ENCODE measurements at places on chromosomes 2 and 18.
A peak's percentile ranks its signal among the peaks of the same experiment; 100 is the strongest.

DNA sequence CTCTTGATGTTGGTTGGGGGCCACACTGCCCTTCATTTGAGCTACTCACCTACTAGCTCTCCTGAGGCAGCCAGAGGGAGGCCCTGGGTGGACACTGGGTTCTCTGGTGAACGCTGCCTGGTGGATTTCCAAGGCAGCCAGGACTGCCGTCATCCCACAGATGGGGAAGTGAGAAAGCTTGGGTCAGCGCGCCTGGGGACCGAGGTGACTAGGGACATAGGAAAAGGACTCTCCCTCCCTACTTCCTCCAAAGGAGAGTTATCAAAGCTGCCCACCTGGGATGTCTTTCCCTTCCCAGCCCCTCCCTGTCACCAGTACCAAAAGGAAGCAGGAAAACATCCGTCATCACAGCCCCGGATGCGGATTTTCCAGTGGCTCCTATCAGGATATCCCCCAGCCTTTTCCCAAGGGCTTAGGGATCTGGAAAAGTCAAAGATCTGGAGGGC lies 3.8 kb upstream of the SEMA4C start:
- no peak for DNase-seq

DNA sequence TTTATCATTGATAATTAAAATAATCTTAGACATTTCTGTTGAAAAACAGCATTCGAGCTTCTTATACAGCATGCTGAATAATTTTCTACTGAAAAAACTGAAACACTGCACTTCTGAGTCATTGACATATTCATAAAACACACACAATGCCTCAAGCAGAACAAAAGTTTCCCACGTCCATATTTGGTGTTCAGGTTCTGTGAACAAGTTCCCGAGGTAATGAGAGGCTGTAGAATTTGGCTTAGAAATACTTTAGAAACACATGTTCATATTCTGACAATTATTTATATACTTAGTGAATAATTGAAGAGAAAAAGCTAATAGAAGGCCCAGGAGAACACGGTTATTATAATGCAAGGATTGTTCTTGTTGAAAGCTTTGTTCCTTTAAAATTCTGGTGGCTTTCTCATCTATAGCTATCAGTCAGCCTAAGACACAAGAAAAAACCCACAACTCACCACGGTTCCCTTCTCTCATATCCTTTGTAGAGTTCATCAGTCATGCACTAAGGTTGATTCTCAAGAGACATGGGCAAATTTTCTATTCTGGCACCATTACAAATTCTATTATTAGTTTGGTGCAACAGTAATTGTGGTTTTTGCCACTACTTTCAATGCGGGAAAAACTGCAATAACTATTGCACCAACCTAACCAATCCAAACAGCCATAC lies 194.4 kb downstream of the TMX3 start:
- no peak for DNase-seq

GRCh38 chr2:10274376-10274775 lies 28.3 kb upstream of the HPCAL1 start:
- DNase-seq: no peak

GRCh38 chr18:21303445-21303844 lies 61.4 kb downstream of the GREB1L start:
- no peak for DNase-seq

- no peak for DNase-seq
Observed at GRCh38 chr2:108253106-108253505, 13.3 kb downstream of the SULT1C3 start.

GRCh38 chr2:173815772-173816171 lies 149.4 kb downstream of the SP3 start:
- DNase-seq: no peak

DNA sequence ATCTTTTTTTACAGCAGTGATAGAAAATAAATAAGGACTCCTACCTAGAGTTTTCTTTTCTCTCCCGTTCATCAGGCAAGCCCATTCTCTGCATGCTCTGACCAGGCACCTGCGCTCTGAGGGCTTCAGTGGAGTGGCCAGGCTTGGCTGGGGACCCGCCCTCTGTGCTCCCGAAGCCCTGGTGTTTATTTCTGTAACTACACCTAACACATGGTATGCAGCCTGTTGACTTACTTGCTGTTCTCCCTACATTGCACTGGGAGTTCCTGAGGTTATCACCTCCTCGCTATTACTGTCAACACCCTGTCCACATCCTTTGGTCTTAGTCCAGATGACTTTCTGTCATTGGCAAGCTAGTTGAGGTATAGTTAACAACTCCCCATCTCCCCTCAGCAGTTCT lies 317.7 kb downstream of the LPIN1 start:
- no peak for DNase-seq

DNA sequence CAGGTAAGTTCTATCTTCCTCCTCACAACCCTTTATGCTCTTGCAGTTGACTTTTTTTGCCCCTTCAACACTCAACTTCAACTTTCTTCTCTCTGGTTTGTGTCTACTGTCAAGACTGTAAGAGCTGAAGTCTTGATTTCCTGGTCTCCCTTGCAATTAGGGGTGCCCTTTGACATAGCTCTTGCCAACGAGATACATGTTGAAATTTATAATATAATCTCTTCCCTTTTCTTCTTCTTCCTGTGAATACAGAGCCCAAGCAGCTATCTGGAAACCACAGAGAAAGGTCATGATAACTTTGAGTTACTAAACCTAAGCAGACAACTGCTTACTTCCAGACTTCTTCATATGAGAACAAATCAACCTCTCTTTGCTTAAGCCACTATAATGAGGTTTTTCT lies 163.5 kb downstream of the MC4R start:
- DNase-seq: no peak

DNA sequence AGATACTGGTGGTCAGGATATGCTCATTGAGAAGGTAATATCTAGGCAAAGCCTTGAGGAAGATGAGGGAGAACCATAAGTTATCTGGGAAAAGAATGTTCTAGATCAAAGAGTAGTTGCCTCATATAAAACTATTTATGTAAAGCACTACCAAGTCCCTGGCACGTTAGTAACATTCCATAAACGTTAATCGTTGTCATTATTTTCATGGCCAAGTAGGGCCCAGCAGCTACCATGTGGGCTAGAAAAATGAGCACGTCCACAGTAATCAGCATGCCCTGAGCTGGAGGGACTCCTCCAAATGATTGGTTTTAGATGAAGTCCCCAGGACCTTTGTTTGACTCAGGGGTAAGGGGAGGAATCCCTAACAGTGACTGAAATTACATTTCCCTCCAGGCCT lies 32.7 kb upstream of the AFTPH start:
- no peak for DNase-seq

GRCh38 chr18:45084206-45084605 lies 403.5 kb downstream of the SETBP1 start:
- DNase-seq: no peak

GRCh38 chr2:164773635-164774034 lies 68.0 kb downstream of the COBLL1 start:
- DNase-seq: no peak

GRCh38 chr18:79545255-79545654 lies 134.3 kb upstream of the CTDP1 start:
- DNase-seq: no peak

DNA sequence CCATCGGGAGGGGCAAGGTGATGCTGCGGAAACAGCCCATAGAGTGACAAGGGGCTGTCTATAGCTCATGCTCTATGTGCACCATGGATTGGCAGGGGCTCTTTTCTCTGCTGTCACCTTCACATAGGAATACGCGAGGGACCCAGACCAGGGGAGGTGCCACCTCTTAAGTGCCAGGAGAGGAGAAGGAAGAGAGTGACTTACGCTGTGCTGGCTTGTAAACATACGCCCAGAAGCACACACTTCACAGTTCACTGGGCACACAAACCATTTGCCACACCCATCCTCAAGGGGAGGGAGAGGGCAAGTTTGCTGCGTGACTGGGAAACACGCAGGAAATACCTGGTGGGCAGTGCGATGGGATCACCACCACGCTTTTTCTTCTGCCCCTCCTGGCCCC lies 65.1 kb upstream of the GPR45 start:
- no peak for DNase-seq

DNA sequence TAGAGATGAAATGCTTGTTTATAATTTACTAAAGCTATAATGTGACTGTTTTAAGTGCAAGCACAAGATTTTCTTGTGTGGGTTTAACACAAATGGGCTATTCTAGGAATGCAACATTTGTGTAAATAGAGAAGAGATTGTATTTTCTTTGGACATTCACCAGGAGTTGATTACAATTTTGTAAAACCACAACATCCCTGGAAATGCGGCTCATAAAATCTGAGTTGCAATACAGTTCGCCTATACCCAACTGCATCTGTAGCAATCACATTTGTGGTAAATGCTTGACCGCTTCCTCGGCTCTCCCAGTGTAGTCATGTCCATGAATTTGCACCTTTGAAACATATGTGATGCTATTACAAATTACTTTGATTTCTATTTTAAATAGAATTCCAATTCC lies 348.7 kb upstream of the CDH20 start:
- DNase-seq: no peak

DNA sequence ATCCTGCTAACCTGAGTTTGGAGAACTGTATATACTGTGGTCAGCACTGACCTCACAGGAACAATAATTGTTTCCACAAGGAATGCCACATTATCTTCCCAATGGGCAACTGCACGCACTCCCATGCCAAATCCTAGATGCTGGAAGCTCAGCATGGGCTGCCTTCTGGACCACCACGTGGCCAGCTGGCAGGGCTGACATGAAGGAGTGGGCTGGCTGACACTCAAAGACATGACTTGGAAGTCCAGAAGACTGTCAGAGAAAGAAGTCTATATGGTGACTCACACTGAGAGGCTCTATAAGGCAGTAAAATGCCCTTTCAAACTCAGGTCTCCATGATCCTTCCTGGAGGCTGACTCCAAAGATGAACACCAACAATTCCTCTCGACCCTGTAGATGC lies 98.4 kb upstream of the RNF152 start:
- no peak for DNase-seq

DNA sequence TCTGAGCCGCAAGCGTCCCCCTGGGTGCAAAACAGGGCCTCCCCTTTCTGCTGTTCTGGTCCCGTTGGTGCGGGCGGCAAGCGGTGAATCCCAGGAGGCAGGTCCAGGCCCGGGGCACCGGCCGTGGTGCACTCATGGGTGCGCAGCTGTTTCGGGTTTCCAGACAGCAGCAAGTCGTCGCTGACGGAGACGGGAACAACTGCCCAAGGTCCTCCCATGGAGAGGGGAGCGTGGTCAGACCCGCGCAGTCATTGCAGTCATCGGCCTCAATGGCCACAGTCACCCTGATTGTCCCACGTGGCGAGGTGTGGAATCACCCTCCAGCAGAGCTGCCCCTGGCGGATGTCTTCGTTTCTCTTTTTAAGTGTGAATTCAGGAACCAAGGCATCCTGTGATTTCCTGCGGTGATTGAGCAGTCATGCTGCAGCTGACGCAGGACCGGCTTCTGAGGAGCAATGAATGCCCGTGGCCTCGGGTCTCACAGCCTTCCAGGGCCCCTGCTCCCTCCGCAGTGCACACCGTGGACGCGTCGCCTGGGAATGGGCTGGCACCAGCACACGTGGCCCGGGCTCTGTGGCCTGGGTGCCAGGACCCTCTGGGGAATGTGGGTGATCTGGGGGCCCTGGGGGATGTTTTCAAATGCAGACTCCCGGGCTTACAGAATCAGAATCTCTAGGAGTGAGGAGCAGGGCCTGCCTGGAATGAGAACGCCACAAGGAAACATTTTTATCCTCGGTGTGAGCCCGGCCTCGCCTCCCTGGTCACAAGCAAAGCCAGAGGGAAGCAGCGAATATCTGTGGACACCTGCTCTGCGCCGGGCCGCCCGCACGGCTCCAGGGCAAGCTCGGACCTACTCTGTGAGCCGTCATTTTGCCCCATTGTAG lies 244.2 kb upstream of the SALL3 start:
- no peak for DNase-seq

GRCh38 chr2:206084870-206085741 lies 868 bp downstream of the INO80D start:
- DNase-seq: peak; percentile 51

- DNase-seq: no peak
Observed at GRCh38 chr2:73036766-73037165, 34.7 kb downstream of the SFXN5 start.

DNA sequence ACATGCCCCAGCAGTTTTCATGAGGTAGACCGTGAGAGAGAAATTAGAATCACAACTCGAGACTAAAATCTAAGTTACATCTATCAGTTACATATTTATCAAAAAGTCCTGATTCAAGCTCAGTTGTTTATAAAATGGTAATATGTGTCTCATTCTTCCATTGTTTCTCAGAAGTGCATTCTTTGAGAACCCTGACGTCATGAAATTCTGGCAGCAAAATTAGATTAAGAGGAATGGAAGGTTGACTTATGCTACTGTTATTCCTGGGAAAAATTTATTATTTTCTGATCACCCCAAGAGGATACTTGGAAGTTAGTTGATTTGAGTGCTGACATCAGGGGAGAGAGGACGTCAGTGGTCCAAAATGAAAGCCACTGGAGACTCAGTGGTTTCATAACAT lies 1864.8 kb upstream of the LRRTM1 start:
- DNase-seq: no peak

DNA sequence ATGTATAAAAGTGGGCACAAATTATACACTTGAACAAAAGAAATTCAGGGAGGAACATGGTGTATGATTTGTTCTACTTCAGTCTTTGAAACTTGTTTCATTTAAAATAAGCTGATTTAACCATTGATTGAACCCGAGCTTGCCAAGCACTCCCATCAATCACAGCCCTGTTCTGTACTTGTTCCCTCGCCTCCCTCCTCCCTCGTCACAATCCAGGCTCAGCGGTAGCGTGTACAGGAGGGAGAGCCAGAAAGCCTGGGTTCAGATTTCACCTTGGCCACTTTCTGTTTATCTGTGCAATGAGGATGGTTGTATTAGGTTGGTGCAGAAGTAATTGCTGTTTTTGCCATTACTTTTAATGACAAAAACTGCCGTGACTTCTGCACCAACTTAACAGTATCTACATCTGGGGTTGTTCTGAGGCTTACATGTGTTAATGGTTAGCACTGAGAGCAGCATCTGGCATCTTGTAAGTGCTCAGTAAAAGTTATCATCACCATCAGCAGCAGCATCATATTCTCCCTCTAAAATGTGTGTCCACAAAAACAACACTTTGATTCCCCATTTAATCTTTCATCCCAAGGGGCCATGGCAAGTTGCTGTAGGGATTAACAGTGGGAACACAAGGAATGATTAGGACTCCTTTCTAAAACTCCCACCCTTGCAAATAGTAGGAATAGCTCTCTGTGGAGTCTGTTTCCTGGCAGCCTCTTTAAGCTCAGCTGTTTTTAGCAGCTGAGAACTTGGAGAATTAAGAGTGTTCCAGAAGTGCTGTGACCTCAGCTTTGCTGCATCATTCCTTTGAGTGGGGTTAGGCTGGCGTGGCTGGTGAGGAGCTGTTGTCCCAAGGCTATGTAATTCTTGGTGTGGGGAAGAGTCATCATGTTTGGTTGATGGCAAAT lies 4.7 kb downstream of the DPYSL5 start:
- DNase-seq: no peak

- DNase-seq: no peak
Observed at GRCh38 chr2:9558948-9559381, 3.3 kb upstream of the ADAM17 start.

Data from hematopoietic multipotent progenitor cell treated with erythropoietin and hydrocortisone succinate and interleukin-3 and kit ligand, for 15 days (in vitro differentiated cells).